ENCODE measurements at places on chromosomes 1 and 21.

GRCh38 chr1:224831501-224831900 is 98.0 kb upstream of the DNAH14 start:
- DNase-seq: no peak

DNA sequence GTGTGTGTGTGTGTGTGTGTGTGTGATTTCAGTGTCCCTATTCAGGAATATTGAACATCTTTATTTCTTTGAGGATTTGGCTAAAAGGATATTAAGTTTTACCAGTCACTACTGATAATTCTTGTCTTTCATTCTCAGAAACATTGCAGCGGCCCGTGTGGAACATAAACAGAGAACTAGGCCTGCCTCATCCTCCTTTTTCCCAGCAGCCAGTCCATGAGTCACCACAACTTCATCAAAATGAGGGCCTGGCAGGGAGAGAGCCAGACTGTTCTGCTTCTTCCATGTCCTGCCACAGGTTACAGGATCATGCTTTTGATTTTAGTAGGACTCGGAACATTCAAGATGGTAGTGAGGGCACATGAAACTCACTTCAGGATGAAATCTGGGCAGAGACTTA is 50.7 kb downstream of the LRIG2 start:
- no peak for DNase-seq

DNA sequence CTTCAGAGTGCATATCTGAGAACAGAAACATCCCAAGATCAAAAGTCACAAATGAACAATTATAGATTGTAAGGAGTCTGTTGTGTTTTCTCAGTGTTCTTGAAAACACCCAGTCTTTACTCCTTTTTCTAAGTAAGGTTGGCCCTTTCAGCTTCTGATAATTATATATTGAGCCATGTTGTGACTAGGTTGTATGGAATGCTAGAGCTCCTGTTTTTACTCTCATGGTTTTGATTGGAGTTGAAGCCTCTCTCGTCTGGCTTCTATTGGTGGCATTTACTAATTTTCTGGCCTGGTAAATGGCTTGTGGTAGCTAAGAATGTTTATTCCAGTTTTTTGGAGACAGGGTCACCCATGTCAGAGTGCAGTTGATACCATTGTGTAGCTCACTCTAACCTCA is 84.7 kb downstream of the NDUFS5 start:
- DNase-seq: no peak

GRCh38 chr1:165215676-165216075 is 140.8 kb downstream of the LMX1A start:
- no peak for DNase-seq

All from Kasumi-1 (cell line).